Naive thymus-derived CD4-positive, alpha-beta T cell (primary cell): ENCODE measurements at places on chromosomes 1 and 21. TPM values are rescaled to one million over a fixed set of nuclear protein-coding genes. Genes with fewer than 3 reads are reported as not detected.

Gene PFKL
- 109 TPM for total RNA-seq

Gene BEND5
- 10.4 TPM for total RNA-seq

Gene LEMD1
- not detected for total RNA-seq

Gene PLPP3
- total RNA-seq: 0.16 TPM

Gene S100A12
- total RNA-seq: not detected

Gene AADACL4
- not detected for total RNA-seq

Gene HSD3B2
- total RNA-seq: not detected

Gene RUNX3
- total RNA-seq: 135 TPM

Gene NOL9
- total RNA-seq: 73.8 TPM

Gene ID3
- total RNA-seq: 89.4 TPM

Gene LEPR
- 2.2 TPM for total RNA-seq

Gene RSPO1
- total RNA-seq: not detected in 2 replicates

Gene FABP3
- not detected for total RNA-seq

Gene KRTAP12-2
- total RNA-seq: not detected in 2 replicates

Gene ADCY10
- total RNA-seq: 0.19 TPM

Gene RXRG
- not detected for total RNA-seq
